Mammary microvascular endothelial cell (primary cell): ENCODE measurements at places on chromosomes 12 and 14. TPM values are rescaled to one million over a fixed set of nuclear protein-coding genes. Genes with fewer than 3 reads are reported as not detected.

The ZNF891 gene
- total RNA-seq: 0.13 and 0.30 TPM in 2 replicates

The CLEC2B gene
- total RNA-seq: 64.1 and 69.2 TPM in 2 replicates

The LTBP2 gene
- total RNA-seq: 137 and 138 TPM in 2 replicates

The MANSC4 gene
- not detected in 2 replicates for total RNA-seq

The SLC6A15 gene
- total RNA-seq: 0.98 and 1.9 TPM in 2 replicates

The GUCY2C gene
- not detected in 2 replicates for total RNA-seq

The GALNT6 gene
- 64.8 and 94.2 TPM in 2 replicates for total RNA-seq

The TM7SF3 gene
- total RNA-seq: 57.8 and 79.5 TPM in 2 replicates

The NRXN3 gene
- 0.27 and 0.49 TPM in 2 replicates for total RNA-seq

The CCDC197 gene
- total RNA-seq: not detected in 2 replicates

The ALDH1L2 gene
- total RNA-seq: 3.7 and 9.3 TPM in 2 replicates

The FAM234B gene
- total RNA-seq: 3.9 and 4.7 TPM in 2 replicates

The L2HGDH gene
- 5.2 and 5.4 TPM in 2 replicates for total RNA-seq

The TMEM121 gene
- 0.93 and 1.8 TPM in 2 replicates for total RNA-seq

The KCNJ8 gene
- total RNA-seq: not detected in 2 replicates

The NUMB gene
- total RNA-seq: 47.1 and 51.2 TPM in 2 replicates

The LRP1-AS gene
- not detected in 2 replicates for total RNA-seq

The SIX4 gene
- total RNA-seq: 0.79 and 1.00 TPM in 2 replicates

The TEX52 gene
- total RNA-seq: not detected in 2 replicates

The BEGAIN gene
- 0.20 TPM in 2 replicates for total RNA-seq

The ACVR1B gene
- 5.2 and 8.4 TPM in 2 replicates for total RNA-seq

The PMCH gene
- total RNA-seq: not detected in 2 replicates

The AQP6 gene
- not detected in 2 replicates for total RNA-seq
